T-helper 9 cell (primary cell): ENCODE measurements at places on chromosomes 7 and 10.

GRCh38 chr7:136018104-136018503, 40.9 kb upstream of the MTPN start:
- DNase-seq: no peak

DNA sequence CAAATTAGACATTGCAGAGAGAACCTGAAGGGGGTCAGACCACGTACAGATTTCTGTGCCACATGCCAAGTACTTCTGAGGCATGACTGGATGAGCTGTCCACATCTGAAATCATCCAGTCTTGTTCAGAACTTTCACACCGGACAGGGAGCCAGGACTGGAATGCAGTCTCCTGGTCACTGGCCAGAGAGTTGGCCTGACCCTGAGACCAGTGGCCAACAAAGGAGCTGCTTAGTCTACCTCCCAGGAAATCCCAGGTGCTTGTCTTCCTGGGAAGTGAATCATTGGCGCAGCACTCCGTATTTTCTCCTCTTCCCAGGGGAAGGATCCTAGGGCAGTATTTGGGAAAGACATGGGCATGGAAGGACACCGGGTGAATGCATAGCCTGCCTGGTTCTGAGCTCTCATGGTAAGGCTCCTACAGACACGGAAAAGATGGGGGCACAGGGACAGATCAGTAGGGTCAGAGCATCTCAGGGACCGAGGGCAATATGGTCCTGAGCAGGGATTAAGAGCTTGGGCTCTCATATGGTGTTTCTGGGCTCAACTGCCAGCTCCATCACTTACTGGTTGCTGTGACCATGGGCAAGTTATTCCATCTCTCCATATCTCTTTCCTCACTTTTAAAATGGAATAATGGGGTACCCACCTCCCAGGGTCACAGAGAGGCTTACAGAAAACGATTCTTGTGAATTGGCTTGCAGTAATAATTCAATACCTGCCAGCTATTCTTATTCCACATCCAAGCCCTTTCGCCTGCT, 1.3 kb upstream of the SCD start:
- no peak for DNase-seq

GRCh38 chr10:97518301-97519043, 19.7 kb downstream of the UBTD1 start:
- no peak for DNase-seq

DNA sequence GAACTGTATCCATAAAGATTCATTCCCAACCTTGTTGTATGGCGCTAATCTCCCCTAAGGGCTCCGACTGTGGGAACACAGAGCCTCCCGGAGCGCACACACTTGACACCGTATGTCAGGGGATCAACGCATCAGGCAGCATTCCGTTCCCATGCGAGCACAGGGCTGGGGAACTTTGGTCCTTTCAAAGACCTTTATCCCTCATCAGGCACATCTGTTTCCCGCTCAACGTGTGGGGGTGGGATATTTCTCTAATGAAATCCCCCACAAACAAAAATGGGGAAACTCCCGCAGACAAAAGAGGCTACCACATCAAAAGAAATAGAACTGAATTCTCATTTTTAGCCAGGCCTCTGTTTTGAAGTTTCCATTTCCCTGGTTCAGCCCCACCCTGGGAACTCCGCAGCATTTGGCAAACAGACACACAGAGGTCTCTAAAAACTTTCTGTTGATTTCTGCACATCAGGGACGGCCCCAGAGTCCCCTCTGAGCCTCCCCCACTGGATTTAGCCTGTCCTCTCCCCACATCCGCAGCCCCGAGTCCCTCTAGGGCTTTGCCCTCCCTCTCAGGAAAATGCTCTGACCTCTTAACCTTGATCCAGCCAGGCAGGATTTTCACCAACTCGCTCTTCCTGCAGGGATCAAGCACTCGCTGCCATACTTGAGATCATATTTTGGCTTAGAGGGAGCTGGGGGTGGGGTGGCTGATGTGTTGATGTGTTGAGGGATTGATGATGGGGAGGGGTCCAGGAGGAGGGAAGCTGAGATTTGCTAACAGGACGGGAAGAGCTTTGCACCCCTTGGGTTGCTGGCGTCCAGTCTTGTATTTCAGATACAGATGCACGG, 6.6 kb downstream of the CPA5 start:
- no peak for DNase-seq

- DNase-seq: no peak
These were observed 495.7 kb downstream of the GALNT17 start for GRCh38 chr7:71627651-71628050.

GRCh38 chr7:46715579-46715978, 794.5 kb upstream of the IGFBP3 start:
- DNase-seq: no peak

- peak; percentile 21 for DNase-seq
These were observed 1.3 kb downstream of the CYTH3 start for GRCh38 chr7:6271060-6271658.

GRCh38 chr7:43689115-43689514, 40.2 kb downstream of the COA1 start:
- no peak for DNase-seq

GRCh38 chr7:143518521-143518920, 40.8 kb downstream of the TAS2R41 start:
- DNase-seq: no peak

DNA sequence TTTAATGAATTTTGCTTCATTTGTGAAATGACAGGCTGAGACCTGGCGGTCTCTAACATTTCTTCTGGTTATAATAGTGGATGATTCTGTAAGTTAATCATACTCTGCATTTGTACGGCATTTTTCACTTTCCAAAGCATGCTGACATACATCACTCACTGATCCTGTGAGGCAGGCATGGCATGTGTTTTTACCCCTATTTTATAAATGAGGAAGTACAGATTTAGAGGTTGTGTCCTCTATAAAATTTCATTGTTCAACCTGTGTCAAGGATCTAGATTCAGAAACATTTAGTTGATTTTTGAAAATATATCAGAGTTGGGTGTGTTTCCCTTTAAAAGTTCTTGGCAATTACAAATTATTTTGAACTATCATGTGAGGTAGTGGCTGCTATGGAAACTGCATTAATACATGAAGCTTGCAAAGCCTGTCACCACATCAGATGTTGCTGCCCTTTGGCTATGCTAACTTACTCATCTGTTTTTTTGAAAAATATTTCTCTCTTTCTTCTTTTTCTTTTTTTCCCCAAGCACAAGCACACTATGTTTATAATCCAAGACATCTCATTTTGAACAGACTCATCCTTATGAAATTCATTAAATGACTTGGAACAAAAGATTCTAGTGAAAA, 172.7 kb downstream of the GNAI1 start:
- DNase-seq: no peak

- no peak for DNase-seq
These were observed 42.9 kb upstream of the STOX1 start for GRCh38 chr10:68784476-68784875.

- no peak for DNase-seq
These were observed 104.9 kb downstream of the PPP1R17 start for GRCh38 chr7:31791881-31792280.

DNA sequence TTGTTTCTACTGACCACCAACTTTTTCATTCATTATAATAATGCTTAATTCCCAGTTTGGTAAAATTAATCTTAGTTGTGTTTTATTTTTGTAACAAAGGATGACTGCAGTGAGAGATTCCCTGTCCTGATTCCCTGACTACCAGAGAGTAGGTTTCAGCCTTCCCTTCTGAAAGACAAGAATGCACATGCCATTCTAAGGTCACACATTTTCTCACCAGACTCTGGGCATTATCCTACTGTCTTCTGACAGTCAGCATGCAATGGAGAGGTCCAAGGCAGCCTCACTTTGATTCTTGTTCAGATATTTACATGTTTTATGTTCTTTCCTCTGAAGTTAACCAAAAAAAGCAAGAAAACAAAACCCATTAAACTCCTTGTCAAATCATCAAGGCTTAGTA, 372.7 kb upstream of the CDC14C start:
- no peak for DNase-seq

- DNase-seq: no peak
These were observed 149.1 kb downstream of the GRID1 start for GRCh38 chr10:86217371-86218080.

DNA sequence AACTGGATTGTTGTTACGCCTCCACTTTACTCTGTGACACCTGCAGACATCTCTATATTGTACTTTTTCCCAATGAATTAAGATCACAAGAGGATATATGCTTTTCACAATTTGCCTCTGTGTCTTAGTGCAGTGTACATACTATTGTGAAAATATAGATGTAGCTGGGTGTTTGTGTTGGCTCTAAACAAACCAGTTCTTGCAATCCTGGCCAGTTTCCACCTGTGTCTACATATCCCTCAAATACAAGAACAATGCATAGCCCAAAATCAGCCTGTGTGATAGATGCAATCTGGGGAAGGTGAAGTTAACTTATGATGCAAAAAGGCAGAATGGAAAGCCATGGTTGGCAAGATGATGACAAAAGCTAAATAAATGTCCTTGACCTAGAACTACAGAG, 36.5 kb upstream of the DLD start:
- no peak for DNase-seq
